Kidney (tissue), 22 donors: ENCODE measurements at places on chromosomes 4 and X.

- DNase-seq = no peak
These were observed 102.7 kb downstream of the GRID2 start for GRCh38 chr4:92406488-92406887.

DNA sequence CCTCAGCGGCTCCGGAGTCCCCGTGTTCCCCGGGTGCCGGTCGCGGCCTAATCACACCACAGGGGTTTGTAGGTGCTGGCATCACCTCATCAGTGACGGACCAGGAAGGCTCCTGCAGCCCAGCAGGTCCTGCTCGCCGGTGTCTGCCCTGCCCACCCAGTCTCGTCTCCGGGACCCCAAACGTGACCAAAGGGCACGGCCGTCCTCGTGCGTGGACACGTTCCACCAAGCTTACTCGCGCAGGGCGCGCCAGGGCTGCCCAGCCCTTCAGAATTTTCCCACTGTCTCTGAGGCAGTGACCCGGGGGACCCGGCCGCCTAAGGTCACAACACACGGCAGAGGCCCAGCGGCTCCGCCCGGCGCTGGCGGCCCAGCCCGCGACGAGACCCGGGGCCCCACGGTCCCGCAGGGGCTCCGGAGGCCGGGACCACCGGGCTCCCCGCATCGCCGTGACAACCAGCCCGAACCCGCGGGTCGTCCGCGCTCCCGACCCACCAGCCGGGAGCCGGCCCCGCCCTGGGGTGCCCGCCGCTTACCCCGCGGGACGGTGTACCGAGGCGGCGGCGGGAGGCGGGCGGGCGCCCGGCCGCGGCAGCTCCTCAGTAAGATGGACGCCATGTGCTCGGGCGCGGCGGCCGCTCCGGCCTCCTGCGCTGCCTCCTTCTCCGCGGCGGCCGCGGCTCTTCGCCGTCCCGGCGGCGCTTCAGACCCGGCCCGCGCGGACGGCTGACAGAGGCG is 454 bp downstream of the LETM1 start:
- DNase-seq = no peak

DNA sequence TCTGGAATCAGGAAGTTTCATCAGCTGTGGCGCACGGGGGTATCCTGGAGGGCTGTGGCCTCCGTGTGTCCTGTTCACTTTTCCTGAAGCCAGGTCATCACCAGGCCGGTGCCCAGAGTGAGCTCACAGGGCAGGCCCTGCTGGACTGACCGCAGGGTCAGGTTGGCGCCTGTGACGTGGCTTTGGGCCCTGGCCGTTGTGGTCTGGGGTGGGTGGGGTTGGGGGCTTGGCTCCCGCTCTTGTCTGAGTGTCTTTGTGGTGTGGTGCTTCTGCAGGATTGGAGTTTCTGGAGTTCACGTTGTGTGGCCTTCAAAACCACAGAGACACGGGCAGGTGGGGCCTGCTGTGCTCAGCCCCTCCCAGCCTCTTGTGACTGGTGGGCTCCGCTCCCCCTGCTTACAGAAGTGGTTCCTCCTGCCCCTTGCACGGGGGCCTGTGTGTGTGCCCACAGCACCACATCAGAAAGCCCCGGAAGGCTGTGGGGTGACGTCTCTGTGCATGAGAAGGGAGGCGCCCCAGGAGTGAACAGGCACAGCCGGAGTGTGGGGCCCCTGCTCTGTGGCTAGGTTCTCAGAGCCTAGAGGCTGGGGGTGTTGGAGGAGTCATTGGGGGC is 9.5 kb downstream of the RGS12 start:
- DNase-seq = peak; percentile 81

GRCh38 chrX:102968216-102968615 is 31.1 kb downstream of the RAB40AL start:
- DNase-seq = no peak

GRCh38 chr4:80268081-80268823 is 1.8 kb downstream of the FGF5 start:
- peak; percentile 19 for DNase-seq

GRCh38 chr4:33709247-33709646 is 2535.1 kb downstream of the ARAP2 start:
- no peak for DNase-seq

- DNase-seq = no peak
These were observed 318.6 kb downstream of the NAF1 start for GRCh38 chr4:162847945-162848549.

- DNase-seq = no peak
These were observed 182.0 kb downstream of the RASL11B start for GRCh38 chr4:53043891-53044650.

- no peak for DNase-seq
These were observed 212.9 kb upstream of the GRID2 start for GRCh38 chr4:92090887-92091286.

- DNase-seq = no peak
These were observed 5.7 kb downstream of the IL2 start for GRCh38 chr4:122450847-122451246.

GRCh38 chrX:45344594-45344993 is 143.9 kb upstream of the DIPK2B start:
- DNase-seq = no peak

DNA sequence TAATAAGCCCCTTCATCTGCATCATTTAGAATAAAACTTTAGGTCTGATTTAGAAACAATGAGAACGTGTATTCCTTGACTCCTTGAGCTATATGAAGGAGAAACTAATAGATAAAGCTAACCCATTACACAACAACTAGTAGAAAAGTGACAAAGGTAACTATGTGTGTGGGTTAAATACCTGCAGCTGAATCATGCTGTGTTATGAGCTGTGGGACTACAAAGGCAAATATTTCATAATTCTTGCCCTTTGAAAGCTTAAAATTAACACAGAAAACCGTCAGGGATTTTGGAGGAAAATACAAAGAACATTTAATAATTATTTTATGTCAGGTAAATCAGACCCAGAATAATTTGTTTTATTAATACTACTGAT is 898 bp upstream of the NDP start:
- DNase-seq = no peak

DNA sequence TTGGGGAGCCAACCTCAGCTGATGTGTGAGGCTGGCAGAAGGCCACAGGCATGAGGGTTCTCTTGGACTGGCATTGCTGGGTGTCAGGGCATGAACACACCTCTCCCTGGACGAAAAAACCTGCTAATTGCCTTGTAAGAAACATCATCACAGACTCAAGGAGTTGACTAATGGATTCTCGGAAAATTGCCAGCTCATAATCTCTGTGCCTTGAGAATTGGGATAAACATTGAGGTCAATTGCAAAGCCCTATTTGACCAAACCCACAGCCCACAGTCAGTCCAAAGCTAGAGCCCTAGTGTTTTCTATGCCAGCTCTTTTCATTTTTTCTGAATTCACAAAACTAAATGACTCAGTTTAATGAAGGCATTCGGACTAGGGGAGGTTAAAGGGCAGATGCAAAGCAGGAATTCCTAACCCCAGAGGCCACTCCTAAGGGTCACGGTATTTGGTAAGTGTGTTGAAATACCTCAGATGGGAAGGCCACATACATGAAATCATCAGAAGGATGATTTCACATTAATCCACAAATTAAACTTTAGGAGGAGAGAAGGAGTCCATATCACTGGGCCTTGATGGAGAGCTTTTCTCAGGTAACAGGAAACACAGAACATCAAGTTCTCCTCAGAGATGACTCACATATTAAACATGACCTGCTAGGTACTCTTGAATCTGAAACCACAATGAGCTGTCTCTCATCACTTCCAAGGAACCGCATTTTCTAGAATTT is 39.0 kb upstream of the RASL11B start:
- no peak for DNase-seq

DNA sequence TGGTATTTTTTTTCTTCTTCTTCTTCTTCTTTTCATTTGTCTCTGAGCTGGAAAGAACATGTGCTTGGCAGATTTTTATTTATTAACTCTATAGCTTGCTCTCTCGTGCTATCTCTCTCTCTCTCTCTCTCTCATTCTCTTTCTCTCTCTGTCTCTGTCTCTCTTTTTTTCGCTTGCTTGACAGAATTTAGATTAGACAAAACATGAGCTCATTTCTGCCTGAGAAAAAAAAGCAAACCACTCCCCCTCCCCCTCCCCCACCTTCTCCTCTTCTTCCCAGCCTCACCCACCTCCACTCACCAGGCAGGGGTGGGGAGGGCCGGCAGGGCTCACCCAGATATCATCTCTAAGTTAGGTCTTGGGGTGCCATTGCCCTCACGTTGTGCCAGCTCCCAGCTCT is 81.5 kb downstream of the PJA1 start:
- peak; percentile 62 for DNase-seq

DNA sequence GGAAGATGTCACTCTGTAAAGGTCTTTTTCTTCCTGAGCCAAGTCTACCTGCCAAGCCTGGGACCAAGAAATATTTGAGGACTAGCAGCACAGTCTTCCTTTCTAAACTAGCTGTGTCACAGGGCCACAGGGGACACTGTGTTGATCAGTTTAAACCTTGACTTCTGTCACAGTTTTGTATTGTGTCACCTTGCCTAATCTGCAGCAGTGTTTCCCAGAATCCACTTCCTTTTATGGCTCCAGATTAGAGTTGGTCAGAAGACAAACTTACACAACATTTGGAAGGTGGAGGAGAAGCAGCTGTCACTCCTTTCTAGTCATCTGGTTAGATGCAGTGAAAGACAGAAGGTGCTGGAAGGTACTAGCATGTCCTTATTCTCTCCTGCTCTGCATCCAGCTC is 143.1 kb upstream of the BCOR start:
- no peak for DNase-seq

DNA sequence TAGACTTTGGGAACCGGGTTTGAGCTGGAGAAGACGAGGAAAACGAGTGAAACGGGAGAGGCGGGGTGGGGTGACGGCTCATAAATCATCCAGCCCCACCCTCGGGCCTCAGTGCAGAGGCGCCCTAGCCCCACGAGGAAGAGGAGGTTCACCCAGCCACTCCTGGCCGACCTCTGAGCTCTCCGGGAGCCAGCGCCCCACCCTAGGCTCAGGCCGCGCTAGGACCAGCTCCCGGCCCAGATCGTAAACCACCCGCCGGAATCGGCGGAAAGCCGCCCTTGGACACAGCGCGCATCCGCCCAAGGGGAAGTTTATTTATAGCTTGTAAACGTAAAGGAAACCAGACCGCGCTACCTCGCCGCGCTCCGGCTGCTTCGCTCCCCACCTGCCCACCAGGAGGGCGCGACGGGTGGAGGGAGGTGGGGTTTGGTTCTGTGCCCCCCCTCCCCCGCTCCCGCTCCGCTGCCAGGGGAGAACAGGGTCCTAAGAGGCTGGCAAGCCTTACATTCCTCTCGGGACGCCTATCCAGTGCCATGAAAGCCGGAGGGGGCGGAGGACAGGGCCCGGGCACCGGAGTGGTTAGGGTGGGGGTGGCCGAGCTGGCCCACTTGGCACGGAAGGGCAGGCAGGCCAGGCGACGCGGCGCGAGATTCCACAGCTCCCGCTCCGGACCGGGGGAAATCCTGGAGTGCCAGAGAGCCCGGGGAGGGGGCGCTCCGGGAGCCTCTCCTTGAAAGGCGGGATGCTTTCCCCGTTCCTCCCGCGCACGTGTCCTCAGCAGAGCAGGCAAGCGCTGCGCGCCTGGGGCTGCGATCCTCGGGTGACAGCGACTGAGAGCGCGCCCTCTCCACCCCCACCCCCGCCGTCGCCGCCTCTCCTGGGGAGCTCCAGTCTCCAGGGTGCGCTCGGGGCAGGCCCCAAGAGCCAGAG is 84.2 kb downstream of the BCOR start:
- peak; percentile 88 for DNase-seq

DNA sequence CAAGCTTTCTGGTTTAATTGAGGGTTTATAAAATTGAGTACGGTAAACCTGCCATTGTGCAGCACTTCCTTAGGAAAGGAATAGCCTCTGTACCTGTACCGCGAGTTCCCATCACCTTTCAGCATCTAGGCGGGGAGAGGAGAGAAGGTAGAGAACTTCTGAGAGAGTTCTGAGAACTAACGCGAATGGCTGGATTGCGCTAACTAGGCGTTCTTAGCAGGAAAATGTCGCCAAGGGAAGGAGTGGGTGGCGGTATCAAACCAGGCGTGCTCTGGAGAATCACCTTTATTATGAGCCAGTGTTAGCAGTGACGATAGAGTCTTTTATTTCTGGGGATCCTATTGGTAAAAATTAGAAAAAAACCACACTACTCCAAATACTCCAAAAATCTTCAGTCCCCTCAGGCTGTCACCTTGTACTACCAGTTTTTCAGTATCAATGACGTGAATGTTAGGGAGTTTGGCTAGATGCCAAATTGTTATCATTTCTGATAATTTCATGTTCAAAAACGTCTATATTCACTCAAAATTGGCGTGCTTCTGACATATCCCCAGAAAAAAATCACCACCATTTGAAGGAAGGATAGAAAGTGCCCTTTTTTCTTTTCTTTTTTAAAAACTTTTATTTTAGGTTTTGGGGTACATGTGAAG is 1.4 kb downstream of the UGT8 start:
- no peak for DNase-seq

GRCh38 chrX:1491851-1492349 is 39.2 kb upstream of the ASMTL start:
- DNase-seq = peak; percentile 27

DNA sequence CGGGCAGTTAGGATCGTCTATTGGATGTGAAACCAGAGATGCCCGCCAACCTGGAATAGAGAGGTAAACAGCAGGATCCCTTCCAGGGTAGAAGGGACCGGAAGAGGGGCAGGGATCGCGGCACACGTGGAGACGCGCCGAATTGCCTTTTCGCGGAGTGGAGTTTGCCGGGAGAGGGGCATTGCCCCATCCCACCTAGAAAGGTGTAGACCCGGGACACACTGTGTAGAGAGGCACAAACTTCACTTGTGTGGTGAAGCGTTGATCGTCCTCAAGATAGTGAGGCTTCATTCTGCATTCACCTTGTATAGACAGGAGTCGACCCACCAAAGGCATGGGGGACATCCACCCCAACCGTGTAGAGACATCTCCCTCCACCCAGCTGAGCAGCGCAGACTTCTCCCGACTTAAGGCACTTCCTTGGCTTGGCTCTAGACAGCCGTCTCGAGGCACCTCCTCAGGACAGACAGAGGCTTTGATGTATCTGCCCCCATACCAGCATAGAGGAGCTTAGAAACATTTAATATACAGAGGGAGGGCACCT is 410 bp downstream of the GNL3L start:
- DNase-seq = no peak

GRCh38 chrX:137353404-137353803 is 212.5 kb upstream of the ZIC3 start:
- DNase-seq = no peak

DNA sequence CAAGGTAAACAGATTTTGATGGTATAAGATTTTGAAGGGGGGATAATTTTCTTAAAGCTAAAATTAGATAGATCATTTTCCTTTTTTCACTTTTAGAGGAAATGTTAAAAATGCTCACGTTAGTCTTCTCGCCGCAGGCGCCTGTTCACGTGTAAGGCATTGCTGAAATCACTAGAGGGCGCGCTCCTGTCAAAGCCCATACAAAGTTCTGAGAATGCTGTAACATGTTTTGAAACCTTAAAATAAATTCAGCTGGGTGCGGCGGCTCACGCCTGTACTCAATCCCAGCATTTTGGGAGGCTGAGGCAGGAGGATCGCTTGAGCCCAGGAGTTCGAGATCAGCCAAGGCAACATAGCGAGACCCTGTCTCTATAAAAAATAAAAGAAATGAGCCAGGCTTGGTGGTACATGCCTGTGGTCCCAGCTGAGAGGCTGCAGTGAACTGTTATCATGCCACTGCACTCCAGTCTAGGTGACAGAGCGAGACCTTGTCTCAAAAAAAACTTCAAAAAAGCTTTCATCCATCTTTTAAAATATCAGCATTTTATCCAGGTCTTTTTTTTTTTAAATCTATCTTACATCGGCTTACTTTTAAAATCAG is 138.0 kb downstream of the RBMX2 start:
- DNase-seq = peak; percentile 33
